Caki2 (cell line): ENCODE measurements at places on chromosomes 12 and 14.

DNA sequence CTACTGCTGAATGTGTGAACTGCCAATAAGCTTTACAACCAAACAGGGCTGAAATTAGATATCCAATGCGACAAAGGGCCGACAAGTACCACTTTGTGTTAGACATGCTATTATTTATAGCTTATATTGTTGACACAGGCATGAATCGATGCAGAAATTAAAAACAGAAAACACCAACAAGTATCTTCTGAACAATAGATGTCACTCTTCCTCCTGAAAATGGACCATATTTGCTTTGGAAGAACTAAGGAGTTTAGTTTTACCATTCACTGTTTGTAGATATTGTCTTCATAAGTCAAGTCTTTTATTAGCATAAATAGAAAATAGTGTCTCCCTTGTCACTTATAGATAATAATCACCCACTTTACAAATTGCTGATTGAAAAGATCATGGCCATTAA lies 86.5 kb downstream of the LRIG3 start:
- no peak for DNase-seq

DNA sequence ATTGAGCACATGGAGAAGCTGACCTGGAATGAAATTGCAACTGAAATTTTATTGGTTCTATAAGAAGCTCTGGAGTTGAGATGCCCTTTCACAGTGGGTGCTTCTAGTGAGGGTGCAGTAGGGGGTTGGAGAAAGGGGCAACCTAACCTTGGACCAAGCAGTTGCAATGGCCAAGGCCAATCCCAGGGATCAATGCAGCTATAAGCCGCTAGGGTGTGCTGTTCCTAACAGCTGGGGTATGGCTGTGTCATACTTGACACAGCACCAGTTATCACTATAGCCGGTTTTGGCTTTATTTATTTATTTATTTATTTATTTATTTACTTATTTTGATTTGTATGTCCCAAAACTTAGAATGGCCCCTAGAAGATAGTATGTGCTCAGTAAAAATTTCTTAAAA lies 505.9 kb downstream of the FLRT2 start:
- DNase-seq = no peak

DNA sequence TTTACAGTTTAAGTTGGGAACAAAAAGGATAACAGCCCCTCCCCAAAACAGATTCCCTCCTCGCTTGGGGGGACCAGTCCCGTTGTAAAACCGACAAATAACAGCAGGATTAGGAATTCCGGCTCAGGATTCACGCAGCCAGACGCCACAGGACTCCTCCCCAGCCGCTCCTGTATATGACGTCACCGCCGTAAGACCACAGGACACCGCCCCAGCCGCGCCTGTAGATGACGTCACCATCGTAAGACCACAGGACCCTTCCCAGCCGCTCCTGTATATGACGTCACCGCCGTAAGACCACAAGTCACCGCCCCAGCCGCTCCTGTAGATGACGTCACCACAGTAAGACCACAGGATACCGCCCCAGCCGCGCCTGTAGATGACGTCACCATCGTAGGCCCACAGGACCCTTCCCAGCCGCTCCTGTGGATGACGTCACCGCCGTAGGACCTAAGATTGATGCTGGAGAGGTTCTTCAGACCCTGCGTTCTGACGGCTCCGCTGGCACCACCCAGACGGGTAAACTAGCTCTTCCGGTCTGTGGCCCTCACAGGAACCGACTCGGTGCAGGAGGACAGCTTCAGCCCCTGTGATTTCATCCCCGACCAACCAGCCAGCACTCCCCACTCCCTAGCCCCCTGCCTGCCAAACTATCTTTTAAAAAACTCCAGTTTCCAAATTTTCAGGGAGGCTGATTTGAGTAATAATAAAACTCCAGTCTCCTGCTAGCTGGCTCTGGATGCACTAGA lies 43.9 kb upstream of the FBRSL1 start:
- DNase-seq = peak; percentile 90

DNA sequence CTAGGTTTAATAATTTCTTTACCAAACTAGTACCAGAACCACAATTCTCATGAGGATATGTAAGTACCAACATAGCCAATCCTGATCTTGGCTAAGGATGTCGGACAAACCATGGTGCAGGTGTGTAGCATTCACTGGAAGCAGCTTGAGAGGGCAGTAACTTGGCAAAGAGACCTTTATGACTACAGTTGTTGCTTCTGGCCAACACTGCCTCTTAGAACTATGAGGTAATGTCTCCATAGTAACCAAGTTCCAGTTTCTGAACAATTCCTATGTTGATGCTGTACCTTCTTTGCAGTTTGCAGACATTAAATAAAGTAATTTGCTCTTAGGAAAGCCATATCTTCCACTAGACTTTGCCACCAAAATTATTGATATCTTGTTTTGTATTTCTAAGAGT lies at the start of gene LMNTD1:
Gene LMNTD1, minus strand, starts transcription at position 186 of the 400 bp plus-strand sequence. CDS start 324 bp downstream, outside the sequence.
- no peak for DNase-seq

DNA sequence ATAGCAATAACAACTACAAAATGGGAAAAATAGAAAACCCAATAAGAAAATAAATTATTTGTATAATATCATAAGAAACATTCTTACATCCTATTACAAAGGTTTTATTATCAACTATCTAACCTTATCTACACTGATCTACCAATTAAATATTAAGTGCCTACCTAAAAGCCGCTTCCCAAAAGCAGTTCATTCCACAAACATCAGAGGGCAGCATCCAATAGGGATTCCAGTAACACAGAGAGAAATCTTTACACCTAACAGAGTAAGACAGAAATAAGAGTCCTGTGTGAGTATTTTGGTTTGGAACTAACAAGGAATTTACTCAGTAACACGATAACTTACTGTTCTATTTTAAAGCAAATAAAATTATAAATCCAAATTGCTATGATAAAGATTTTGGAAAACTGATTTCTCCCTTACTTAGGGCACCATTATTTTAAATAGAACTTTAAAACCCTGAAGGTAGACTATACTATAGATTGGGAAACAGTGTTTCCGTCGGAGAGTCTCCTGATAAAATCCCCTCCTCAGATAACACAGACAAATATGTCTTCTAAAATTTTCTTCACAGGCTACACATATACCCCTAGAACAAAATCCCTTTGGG lies 15.0 kb downstream of the GXYLT1 start:
- DNase-seq = peak; percentile 63

DNA sequence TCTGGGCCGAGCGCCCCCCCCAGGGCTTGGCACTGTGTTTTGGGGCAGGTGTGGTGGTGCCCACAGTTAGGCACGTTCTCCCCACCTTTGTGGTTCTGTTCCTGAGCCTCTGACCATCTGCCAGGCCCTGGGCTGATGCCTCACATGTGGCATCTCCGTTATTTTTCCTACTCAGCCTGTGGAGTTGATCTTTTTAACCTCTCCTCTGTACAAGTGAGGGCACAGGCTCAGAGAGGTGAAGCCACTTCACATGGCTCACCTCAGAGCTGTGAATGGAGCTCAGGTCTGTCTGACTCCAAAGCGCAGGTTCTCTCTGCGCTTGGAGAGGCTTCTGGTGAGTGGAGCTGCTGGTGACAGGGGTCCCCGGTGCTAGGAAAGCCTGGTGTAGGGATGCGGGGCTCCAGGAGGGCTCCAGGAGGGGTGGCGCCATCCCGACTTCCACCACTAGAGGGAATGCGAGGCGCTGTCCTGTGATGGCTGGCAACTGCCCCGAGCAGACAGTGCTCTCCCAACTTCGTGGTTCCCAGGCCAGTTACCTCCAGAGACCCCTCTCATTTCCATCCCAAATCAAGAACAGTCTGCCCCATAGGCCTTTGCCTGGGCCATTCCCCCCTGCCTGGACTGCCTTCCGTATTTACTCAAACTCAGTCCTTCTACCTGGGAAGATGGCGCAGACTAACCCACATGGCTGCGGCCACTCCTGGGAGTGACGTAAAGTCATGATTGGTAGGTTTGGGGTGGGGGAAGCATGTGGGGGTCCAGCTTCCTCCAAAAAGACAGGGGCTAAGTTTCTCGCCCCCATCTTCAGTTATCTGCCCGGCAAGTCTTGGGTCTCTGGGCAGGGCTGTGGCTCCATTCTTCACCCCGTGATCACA lies 9.9 kb downstream of the BCL7A start:
- peak; percentile 27 for DNase-seq

DNA sequence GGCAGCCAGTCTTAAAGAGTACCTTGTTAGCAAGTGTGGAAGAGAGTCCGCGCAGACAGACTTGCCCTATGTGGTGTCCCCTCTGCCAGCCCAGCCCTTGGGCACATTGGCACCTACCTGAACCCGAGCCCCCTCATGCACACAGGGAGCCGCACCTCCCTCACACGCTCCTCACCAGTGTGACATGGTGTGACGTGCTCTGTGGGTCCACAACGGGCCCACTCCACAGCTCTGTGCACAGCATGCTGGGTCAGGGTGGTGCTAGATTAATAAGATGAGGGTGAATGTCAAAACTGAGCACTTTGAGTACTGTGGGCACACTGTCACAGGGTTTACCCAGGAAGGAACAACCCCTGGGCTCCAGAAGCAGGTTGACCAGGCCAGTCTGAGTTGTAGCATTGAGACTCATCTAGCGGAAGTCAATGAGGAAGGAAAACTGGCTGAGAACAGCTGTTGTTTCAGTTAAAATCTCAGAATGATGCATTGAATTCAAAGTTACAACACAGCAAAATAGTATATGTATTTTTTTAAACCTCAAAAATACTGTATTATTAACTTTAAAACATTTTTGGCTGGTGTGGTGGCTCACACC lies 53.4 kb upstream of the AMN start:
- no peak for DNase-seq

DNA sequence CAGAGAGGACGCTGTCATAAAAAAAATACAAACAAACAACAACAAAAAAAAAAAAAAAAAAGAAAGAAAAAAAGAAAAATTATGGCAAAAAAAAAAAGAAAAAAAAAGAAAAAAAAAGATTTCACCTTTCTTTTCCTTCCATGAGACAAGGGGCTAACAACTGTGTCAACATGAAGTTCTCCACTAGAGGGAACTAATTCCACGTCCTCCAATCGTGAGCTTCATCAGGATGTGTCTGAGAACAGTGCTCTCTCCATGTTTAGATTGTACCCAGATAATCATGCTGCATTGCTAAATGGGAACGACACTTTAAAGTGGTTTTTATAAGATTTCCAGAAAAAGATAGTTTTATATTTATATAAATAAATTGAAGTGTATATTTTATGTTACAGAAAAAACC lies 96.2 kb upstream of the PTPRB start:
- peak; percentile 81 for DNase-seq

DNA sequence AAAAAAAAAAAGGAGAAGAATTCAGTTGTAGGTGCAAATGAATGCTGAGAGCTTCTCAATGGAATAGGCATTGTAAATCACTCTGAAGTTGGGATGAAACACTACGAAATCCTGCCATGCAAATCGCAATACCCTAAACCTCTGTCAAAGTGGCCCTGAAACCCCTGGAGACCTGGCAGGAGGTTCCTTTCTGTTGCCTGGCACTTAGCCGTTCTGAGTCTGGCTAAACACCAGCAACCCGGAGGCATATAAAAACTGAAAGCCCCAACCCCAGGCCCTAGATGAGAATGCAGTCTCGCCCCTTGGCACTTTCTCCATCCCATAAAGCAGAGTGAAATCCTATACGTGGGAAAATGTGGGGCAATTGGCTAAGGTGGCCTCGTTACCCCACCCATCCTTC lies 151.5 kb upstream of the PARP11 start:
- DNase-seq = no peak

DNA sequence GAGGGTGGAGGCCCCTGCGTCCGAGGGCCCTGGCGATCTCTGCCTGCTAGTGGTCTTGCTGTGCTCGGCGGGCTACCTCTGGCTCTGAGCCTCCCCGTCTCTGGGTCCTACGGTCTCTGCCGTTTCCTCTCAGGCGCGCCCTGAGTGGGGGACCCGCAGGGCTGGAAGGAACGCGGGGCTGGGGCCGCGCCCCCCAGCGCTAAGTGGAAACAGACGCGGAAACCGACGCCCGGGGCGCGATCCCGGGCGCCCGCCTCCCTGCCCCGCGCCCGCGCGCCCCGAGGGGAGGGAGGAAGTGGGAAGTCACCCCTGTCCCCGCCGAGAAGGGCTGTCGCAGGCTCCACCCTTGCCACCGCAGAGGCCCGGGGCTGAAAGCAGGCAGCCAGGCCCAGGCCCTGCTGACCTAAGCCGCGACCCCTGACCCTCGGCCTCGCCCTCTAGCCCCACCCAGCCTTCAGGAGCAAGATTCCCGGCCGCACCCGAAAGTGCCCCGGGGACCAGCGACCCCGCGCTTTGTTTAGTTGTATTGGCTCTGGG lies 831 bp downstream of the CRIP1 start:
- DNase-seq = no peak

DNA sequence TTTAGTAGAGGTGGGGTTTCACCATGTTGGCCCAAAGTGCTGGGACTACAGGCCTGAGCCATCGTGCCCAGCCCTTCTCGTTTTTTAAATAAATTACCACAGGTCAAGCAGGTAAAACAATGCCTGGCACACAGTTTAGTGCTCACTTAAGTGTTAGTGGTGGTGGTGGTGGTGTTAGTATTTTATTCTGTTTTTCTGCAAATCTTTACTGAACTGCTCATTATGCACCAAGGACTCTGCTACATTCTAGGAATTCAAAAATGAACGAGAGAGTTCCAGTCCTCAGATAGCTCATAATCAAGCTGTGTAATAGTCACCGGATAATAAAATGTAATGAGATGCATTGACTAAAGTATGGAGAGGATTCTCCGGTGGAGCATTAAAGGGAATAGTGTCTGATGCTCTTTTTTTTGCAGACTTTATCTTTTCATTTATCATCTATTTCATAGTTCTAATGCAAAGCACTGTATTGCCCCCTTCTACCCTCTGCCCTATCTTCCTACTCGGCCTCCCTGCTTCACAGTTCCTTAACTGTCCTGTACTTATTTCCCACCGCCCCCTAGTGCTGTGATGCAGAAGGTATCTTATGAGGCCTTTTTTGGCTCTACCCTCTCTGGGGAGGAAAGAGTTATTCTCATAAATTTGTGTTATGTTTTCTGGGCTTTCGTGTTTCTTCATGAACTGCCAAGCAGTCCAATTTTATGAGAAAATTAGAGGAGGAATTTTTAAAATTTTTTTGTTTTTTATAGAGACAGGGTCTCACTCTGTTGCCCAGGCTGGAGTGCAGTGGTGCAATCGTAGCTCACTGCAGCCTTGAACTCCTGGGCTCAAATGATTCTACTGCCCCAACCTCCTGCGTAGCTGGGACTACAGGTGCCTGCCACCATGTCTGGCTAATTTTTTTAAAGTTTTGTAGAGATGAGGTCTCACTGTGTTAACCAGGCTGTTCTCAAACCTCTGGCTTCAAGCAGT lies 1.0 kb downstream of the ITFG2 start:
- peak; percentile 53 for DNase-seq

DNA sequence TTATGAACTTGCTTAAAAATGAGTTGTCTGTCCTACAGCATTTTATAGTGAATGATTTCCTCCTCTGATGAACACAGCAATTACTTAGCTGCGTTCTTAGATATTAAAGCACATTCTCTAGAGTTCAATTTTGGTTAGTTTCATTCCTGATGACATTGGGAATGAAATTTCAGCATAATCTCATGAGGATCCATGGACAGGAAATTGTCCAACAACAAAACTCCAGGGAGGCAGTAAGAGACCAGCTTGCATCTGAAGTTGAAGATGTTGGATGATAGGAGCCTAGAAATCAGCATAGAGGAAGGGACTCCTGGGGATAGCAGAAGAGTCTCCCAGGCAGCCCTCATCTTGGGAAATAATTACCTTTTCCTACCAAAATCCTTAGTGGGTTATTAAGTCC lies 128.7 kb upstream of the RAP1B start:
- DNase-seq = no peak
